ENCODE measurements at places on chromosomes 6 and 20.

DNA sequence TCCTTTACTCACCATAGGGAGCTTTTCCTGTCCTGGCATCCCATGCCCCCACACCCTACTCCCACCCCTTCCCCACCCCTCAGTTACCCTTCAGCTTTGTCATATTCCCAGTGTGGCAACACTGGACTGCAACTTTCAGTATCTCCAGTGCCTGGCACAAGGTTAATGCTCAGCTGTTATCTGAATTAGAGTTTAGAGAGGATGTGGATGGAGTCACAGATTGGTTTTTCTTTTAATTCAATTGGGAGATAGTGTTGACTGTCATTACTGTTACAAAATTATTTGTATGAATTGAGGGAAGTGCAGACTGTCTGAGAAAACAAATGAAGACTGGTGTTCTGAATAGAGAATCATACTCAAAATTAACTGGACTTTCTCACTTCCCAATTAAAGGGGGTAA lies 89.9 kb downstream of the TULP4 start:
- no peak for DNase-seq

DNA sequence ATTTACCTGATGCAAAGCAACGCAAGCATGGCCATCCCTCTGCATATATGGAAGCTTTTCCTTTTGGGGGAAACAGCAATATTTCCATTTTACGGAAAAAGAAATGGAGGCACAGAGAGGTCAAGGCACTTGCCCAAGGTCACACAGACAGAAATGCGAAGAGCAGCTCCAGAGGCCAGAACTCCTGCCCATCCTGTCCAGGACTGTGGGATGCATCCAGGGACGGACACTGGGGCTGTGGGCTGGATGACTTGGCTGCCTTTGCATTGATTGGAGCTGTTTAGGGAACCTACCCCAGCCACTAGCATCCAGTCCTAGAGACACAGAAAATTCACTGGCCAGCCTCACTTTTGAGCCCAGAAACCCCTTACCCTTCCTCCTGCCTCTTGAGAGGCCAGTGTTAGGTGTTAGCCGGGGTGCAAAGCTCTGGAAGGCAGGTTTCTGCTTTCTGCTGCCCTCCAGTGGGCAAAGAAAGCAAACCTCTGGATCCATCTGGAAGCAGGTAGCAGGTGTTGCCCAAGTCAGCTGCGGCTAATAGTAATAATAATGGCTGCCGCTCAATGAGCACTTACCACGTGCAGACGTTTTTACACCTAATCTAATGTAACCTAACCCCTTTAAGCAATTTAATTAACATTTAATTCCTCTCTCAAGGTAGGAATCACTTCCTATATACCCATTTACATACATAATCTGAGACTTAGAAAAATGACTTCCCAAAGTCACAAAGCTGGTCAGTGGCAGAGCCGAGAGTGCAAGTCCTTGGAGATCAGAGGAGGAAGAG lies 31.7 kb upstream of the CCN5 start:
- DNase-seq = no peak

DNA sequence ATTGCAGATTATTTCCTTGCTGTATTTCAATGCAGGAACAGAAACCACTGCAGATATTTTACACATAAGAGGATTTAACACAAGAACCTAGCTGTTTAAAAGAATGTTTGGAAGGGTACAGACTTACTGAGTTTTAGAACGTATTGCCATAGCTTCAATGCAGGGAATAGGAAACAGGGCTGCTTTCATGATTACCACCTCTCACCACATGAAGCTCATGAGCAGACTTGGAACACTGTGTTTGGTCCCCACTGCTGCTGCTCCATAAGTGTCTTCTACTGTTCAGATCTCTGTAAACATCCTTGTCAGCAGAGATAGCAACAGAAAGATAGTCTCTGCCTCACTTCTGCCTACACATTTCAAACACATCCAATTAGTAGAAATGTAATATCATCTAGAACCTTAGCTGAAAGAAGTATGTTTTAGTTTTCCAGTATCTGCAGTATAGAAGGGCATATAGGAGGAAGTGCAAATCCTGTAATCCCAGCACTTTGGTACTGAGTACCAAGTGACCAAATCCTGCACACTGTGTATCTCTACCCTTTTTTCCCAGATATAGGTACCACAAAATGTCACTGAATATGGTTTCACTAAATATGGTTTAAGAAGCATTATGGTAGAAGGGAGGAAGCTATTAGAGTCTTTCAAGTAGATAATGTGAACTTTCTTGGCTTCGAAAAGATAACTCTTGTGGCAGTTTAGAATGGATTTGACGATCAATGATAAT lies 51.9 kb downstream of the STXBP5 start:
- no peak for DNase-seq

DNA sequence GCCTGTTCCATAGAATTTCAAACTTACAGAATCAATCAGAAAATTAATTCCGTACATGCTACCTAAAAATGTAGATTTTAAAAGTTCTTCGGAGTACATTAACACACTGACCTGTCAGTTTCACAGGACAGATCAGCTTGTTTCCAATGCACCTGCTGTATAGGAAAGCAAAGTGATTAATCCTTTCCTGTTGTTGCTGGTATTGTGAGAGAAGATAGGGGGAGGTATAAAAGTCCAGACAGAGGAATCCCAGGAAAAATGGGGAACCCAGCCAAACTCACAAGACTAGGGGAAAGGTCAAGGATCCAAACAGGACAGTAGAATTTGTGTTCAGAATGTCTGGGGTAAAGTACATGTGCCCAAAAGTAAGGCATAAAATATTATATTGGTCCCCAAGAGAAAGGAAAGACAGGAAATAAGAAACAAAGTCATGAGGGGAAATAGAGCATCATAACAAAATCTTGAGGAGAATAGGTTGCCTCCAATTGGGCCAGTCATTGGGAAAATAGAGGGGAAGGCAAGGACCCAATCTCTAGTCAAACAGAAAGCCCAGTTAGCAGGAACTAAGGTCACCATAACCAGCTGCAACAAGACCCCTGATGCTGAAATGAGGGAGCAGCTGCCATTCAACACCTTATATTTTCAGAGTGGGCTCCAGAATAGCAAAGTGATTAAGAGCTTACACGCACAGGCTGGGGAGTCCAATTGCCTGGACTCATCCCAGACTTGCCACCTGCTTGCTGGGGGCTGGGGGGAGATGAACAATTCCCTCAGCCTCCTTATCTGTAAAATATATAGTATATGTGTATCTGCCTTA lies 10.3 kb downstream of the FILIP1 start:
- no peak for DNase-seq

DNA sequence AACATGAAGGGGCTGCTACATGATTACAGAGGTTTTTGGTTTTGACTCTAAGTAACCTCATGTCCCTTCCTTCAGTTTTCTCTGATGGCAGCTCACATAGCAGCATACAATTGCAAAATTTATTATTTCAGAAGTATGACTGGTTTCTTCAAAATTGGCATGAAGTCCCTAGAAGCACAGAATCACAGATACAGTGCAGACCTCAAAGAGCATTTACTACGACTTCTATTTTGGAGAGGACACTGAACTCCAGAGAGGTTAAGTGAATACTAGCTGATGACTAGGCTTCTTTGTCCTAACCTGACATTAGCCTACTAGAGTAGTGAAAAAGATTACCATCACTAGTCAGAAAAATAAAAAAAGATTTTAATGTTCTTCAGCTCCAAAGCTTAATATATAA lies 664.3 kb downstream of the RFPL4B start:
- no peak for DNase-seq

DNA sequence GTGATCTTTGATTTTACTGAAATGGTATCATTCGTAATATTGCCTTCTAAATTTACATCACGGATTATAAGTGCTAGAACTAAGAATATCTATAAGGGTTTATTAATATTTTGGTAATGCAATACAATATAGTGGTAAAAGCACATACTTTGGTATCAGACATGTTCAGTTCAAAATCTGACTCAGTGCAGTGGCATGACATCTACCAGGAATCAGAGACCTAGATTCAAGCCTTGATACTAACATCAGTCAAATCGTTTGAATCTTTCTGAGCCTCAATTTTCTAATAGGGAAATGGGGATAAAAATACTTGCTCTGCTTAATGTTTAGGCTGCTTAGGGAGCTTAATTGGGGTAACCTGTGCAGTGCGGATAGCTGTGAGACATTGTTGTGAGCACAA lies 488.0 kb downstream of the BCKDHB start:
- no peak for DNase-seq

GRCh38 chr6:66558189-66558588 lies 851.2 kb upstream of the EYS start:
- no peak for DNase-seq
